ENCODE measurements at places on chromosomes 7 and 10. TPM values are rescaled to one million over a fixed set of nuclear protein-coding genes. Genes with fewer than 3 reads are reported as not detected.
A peak's percentile ranks its signal among the peaks of the same experiment; 100 is the strongest.

DNA sequence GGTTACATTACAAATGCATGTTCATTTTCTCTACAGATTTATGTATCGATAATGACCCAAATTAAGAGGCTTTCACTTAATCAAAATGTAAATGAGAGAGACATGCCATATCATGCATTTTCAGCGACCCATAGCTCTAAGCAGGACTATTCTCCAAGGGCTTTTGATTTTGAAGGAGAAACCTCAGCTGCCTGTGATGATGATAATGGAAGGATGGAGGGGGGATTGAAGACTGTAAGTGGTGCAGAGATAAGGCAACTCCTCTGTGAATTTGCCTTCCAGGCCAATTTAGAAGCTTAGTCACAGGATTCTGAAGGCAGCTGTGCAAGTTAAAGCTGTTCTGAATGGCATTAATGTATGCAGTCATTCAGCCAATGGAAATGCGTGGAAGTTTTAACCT lies 8.3 kb downstream of the VSTM2A start:
- no peaks in the 10 kb centered on the region for H3K36me3 ChIP-seq
- H3K4me3 ChIP-seq: no peak overlapping the region
- H3K4me1 ChIP-seq: no peaks in the 10 kb centered on the region
- no peak overlapping the region for H3K27ac ChIP-seq

DNA sequence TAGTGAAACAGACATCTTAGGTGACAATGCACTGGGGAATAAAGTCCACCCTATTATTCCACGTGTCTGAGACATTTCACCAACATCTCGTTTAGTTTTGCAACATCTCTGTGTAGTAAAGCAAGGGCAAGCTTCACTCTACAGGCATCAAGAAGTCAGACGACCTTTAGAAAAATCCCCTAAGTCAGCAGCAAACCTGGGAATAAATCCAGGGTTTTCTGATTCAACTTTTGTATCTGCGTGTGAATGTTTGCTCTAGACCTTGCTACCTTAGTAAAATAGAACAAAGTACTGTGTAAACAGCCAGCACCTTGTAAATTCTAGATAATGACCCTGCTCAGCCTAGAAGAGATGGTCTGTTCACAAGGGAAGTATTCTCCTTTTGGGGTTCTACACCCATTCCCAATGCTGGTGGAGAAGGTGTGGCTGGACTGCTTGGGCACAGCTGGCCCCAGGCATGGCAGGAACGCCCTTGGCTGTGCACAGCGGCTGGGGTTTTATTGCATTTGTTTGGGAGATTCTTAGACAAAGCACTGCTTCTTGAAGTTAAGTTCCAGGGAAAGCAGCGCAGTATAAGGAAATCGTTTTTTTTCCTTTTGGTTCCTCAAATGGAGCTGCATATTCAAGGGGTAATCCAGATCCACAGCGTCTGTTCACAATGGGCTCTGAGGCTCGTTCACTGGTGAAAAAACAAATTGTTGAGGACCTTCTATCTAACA lies 38.3 kb upstream of the GALNTL5 start:
- H3K36me3 ChIP-seq: no peaks in the 10 kb centered on the region
- H3K27ac ChIP-seq: no peak overlapping the region
- H3K27me3 ChIP-seq: no peaks in the 10 kb centered on the region
- H3K4me3 ChIP-seq: no peak overlapping the region

DNA sequence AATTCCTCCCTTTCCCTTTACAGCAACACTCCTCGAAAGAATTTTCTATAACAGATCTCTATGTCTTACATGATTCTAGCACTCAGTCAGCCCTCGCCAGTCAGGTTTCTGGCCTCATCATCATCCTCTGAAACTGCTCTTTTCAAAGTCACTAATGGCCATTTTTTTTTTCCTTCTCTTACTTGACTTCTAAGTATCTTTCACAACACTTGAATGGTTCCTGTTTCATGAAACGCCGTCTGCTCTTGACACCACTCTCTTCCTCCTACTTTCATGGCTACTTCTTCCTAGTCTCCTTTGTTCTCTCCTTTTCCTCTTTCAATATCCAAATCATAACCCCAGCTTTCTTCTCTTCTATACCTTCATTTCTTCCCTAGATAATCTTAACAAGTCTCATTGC lies 100.5 kb upstream of the NRP1 start:
- no peak overlapping the region for H3K27ac ChIP-seq
- H3K27me3 ChIP-seq: no peaks in the 10 kb centered on the region
- no peak for DNase-seq
- H3K4me3 ChIP-seq: no peak overlapping the region

GRCh38 chr10:67864607-67865371 lies 19.7 kb upstream of the SIRT1 start:
- H3K36me3 ChIP-seq: no peaks in the 10 kb centered on the region
- DNase-seq: no peak
- no peaks in the 10 kb centered on the region for H3K27me3 ChIP-seq
- no peak overlapping the region for H3K4me3 ChIP-seq

GRCh38 chr10:129075508-129075907 lies 391.5 kb upstream of the MGMT start:
- no peaks in the 10 kb centered on the region for H3K4me1 ChIP-seq
- no peaks in the 10 kb centered on the region for H3K36me3 ChIP-seq
- no peak overlapping the region for H3K27ac ChIP-seq
- H3K27me3 ChIP-seq: no peaks in the 10 kb centered on the region
- no peak for DNase-seq
- no peak overlapping the region for H3K4me3 ChIP-seq

DNA sequence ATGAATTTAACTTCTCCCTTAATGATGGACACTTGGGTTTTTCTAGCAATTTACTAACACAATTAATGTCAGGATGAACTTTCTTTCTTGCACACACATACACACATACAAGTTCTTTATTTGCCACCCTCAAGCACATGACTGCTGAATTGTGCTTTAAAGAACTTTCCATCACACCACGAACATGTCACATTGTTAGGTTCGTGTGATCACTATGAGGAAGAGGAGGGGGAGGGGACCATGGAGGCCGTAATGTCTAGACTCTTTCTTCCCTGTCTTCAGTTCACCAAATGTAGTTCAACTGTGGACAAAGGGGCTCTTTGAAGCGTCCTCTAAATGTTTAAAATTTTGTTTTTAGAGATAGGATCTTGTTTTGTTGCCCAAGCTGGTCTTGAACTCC lies 31.0 kb downstream of the NUP42 start:
- DNase-seq: no peak
- no peak overlapping the region for H3K27ac ChIP-seq
- H3K4me3 ChIP-seq: no peak overlapping the region
- H3K36me3 ChIP-seq: no peaks in the 10 kb centered on the region

GRCh38 chr7:2251381-2251780 lies 9.4 kb downstream of the NUDT1 start:
- no peak overlapping the region for H3K4me3 ChIP-seq
- DNase-seq: no peak
- H3K36me3 ChIP-seq: no peaks in the 10 kb centered on the region
- H3K4me1 ChIP-seq: peaks cover 3% of the 10 kb centered on the region
- no peak overlapping the region for H3K27ac ChIP-seq
- no peaks in the 10 kb centered on the region for H3K27me3 ChIP-seq

DNA sequence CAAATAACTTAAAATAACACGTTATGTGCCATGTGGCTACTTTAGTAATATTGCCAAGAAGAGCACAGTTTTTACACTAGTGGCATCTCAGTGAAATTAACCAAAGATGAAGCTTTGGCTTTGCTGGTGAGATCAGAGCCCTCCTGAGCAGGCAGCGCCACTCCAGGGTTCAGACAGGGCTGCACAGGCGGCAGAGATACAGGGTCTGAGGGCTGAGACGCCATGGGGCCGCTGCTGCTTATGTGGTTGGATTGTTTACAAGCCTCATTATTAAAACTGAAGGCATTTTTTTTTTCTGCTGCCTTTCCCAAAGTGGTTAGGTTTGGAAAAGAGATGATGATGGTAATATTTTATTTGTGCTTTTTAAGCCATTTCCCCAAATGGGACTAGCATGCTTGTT lies 68.8 kb upstream of the DNAJB6 start:
- H3K36me3 ChIP-seq: peaks cover 4% of the 10 kb centered on the region
- no peak overlapping the region for H3K27ac ChIP-seq
- no peaks in the 10 kb centered on the region for H3K27me3 ChIP-seq
- peaks cover 7% of the 10 kb centered on the region for H3K4me1 ChIP-seq
- no peak for DNase-seq

DNA sequence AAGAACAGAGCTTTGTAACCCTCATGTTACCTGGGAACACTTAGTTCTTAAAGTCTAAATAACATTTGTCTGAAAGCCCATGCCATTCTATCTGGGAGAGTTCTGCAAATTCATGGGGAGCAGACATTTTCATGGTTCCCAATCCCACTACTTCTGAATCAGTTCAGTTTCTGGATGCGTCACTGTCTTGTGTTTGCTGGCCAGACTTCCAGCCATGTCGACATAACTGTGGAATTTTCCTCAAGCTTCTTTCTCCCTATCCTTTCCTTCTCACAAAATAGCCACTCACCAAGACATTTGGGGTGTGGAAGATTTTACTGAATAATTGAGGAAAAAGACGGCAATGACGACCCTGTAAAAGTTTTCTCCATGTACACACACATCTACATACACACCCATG lies 272.5 kb downstream of the NEBL start:
- DNase-seq: no peak

GRCh38 chr10:70833601-70834000 lies 17.9 kb downstream of the SGPL1 start:
- H3K4me1 ChIP-seq: no peaks in the 10 kb centered on the region
- H3K27me3 ChIP-seq: no peaks in the 10 kb centered on the region
- H3K36me3 ChIP-seq: 0 out of 2 replicates have a peak, but pooled peaks cover 3% of the 10 kb centered on the region
- no peak overlapping the region for H3K4me3 ChIP-seq
- no peak overlapping the region for H3K27ac ChIP-seq

DNA sequence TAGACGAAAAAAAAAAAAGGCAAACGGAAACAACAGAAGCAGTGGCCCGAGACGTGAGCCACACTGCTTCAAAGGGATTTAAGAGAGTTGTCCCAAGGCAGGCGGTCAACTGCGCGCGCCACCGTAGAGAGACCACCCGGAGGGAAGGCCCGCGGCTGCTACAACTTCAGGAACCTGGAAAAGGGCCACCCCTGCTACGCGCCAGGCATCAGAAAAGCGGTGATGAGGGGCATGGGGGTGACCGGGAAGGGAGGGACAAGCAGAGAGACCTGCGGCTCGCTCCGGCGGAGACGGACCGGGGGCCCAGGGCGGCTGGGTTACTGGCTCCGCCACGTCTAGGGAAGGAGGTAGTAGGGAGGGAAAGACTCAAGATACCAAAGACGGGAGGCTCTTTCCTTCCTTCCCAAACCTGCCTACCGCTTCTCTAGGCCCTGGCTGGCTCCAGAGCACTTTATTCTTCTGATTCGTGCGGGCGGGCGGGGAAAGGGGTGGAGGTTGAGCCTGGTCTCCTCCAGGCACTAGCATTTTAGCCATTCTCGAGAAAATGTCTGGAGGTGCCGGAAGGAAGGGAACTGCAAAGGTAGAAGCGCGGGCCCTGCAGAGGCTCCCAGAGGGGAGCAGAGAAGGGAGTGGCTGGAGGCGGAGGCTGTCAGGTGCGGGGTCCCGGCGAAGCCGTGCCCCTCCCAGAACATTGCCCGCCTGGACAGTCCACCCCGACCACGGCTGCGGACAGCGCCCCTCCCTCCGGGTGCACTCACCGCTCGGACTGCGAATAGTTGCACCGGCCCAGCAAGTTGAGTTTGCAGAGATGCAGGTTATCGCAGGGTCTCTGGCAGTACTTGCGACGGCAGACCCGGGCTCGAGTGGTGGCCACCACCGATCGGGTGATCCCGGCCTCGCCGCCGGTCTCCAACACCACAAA lies 993 bp downstream of the ZC3HAV1 start:
- no peaks in the 10 kb centered on the region for H3K4me1 ChIP-seq
- H3K4me3 ChIP-seq: peak overlapping the region; percentile 97
- H3K27ac ChIP-seq: no peak overlapping the region
- no peaks in the 10 kb centered on the region for H3K36me3 ChIP-seq
- no peak for DNase-seq

DNA sequence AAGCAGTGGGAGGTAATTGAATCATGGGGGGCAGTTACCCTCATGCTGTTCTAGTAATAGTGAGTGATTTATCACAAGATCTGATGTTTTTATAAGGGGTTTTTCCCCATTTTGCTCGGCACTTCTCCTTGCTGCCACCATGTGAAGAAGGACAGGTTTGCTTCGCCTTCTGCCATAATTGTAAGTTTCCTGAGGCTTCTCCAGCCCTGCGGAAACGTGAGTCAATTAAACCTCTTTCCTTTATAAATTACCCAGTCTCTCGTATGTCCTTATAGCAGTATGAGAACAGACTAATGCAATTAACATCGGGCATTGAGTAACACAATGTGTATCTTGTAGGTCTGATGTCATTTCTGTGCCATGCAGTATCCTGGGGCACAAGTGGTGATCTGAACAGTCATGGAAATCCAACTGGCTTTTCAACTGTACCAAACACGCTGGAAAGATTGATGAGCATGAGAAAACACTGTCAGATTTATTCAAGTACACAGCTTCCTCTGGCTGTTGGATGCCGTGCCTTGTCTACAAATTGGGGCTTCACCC lies 208.6 kb upstream of the KIAA1217 start:
- no peaks in the 10 kb centered on the region for H3K4me1 ChIP-seq
- DNase-seq: no peak
- H3K4me3 ChIP-seq: no peak overlapping the region
- H3K36me3 ChIP-seq: no peaks in the 10 kb centered on the region
- H3K27me3 ChIP-seq: no peaks in the 10 kb centered on the region
- H3K27ac ChIP-seq: no peak overlapping the region

ZNF680 gene
- not detected for polyA plus RNA-seq

DHTKD1 gene
- polyA plus RNA-seq: 74.9 TPM

SFTPA2 gene
- not detected for polyA plus RNA-seq
